Glutamatergic neuron (in vitro differentiated cells): ENCODE measurements at places on chromosomes 12 and 14. TPM values are rescaled to one million over a fixed set of nuclear protein-coding genes. Genes with fewer than 3 reads are reported as not detected.

- no peak overlapping the region for H3K4me3 ChIP-seq
- no peak overlapping the region for H3K27ac ChIP-seq
- no peaks in the 10 kb centered on the region for H3K36me3 ChIP-seq
- no peaks in the 10 kb centered on the region for H3K4me1 ChIP-seq
Observed at GRCh38 chr14:25006961-25007795, 42.8 kb downstream of the STXBP6 start.

- peaks cover 10% of the 10 kb centered on the region for H3K27me3 ChIP-seq
- no peak overlapping the region for H3K4me3 ChIP-seq
- DNase-seq, result no peak
- no peaks in the 10 kb centered on the region for H3K4me1 ChIP-seq
Observed at GRCh38 chr12:113537751-113538087, 66.0 kb upstream of the LHX5 start.

Gene EXOC3L4
- 0.81 TPM for total RNA-seq

DNA sequence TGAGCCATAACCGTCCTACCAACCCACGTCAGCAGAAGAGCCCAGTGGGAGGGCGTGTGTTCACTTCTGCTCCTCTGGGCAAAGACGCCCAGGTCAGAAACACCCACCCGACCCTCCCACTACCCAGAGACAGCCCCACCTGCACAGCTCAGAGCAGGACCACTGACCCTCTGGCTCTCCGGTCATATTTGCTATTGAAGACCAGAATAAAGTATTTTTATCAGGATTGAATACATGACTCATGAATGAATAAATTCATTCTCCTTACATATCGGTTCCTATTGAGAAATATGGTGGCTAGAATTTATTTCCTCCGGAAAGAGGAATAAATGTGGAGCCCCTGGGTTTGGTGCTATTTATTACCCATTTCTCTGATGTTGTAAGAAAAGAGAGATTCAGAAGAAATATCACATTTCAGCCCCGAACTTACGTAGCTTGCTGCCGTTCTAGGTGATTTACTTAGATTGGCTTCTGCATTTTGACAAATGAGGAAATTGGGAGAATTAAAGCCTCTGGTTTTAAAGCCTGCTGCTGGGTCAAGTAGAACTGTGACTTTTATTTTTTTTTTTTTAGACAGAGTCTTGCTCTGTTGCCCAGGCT is 36.4 kb upstream of the P2RX7 start:
- H3K4me1 ChIP-seq, result no peaks in the 10 kb centered on the region
- no peak for DNase-seq
- peaks cover 4% of the 10 kb centered on the region for H3K36me3 ChIP-seq
- no peak overlapping the region for H3K4me3 ChIP-seq
- peaks cover 11% of the 10 kb centered on the region for H3K27me3 ChIP-seq

Gene RNASE7
- not detected for total RNA-seq

Gene ANO4
- total RNA-seq, result 38.0 TPM

- no peak overlapping the region for H3K4me3 ChIP-seq
- H3K27me3 ChIP-seq, result peaks cover 2% of the 10 kb centered on the region
- H3K4me1 ChIP-seq, result no peaks in the 10 kb centered on the region
- no peak overlapping the region for H3K27ac ChIP-seq
- DNase-seq, result no peak
Observed at GRCh38 chr12:113370923-113371682, 12.7 kb downstream of the PLBD2 start.

Gene PRPF40B
- 26.4 TPM for total RNA-seq

Gene COPS7A
- total RNA-seq, result 25.9 TPM

DNA sequence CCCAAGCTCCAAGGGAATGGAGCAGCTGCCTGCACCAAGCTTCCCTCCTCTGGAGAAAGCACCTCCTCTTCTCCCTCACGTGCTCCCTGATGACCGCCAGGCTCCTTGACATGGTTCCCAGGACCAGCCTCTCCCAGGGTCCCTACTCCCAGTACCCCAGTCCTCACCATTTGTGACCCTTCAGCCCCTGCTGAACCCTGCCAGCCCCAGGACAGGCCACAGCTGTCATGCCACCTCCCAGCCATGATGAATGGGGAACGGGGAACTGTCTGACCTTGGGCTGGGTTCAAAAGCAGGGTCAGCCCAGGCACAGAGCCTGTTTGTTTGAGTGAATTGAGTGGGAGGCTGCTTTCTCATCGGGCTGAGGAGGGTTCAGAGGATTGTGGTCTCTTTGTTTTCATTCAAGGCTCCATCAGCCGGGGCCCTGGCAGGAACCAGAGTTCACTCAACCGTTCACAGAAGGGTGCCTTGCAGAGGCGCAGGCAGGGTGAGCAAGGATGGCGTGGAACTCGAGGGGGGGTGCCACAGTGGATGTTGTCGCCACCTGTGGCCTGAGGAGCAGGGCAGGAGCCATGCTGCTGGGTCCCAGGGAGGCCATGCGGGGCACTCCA is 344.5 kb upstream of the SFSWAP start:
- H3K4me3 ChIP-seq, result no peak overlapping the region
- H3K27me3 ChIP-seq, result peaks cover 9% of the 10 kb centered on the region
- no peak overlapping the region for H3K27ac ChIP-seq
- DNase-seq, result no peak
- peaks cover 4% of the 10 kb centered on the region for H3K36me3 ChIP-seq

Gene DICER1
- 113 TPM for total RNA-seq

DNA sequence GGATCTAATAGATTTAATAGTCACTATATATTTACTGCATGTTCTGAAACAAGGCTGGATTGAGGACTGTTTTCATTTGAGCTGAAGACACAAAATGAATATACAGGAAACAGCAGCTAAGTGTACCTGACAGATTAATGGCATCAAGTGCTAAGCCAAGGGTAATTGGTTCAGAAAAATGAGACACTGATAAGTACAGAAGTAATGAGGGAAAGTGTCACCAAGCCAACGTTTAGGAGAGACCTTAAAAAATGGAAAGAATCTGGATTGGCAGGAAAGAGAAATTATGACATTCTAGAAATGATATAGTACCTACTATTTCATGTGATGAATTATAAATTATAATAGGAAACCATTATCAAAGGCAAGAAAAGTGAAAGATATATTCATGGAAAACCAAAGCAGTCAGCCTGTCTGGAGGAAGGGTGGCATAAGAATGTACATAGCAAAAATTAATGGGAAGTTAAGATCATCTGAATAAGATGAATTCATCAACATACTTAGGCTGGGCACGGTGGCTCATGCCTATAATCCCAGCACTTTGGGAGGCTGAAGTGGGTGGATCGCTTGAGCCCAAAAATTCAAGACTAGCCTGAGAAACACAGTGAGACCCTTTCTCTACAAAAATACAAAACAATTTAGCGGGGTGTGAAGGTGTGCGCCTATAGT is 21.0 kb upstream of the DUSP16 start:
- no peak overlapping the region for H3K27ac ChIP-seq
- H3K27me3 ChIP-seq, result no peaks in the 10 kb centered on the region
- no peak overlapping the region for H3K4me3 ChIP-seq
- no peaks in the 10 kb centered on the region for H3K4me1 ChIP-seq
- H3K36me3 ChIP-seq, result no peaks in the 10 kb centered on the region
- no peak for DNase-seq

Gene VWF
- total RNA-seq, result 0.37 TPM

- no peak for DNase-seq
- peaks cover 9% of the 10 kb centered on the region for H3K4me1 ChIP-seq
- H3K4me3 ChIP-seq, result no peak overlapping the region
- peaks cover 3% of the 10 kb centered on the region for H3K27me3 ChIP-seq
Observed at GRCh38 chr14:42715316-42715715, 1108.6 kb downstream of the LRFN5 start.

DNA sequence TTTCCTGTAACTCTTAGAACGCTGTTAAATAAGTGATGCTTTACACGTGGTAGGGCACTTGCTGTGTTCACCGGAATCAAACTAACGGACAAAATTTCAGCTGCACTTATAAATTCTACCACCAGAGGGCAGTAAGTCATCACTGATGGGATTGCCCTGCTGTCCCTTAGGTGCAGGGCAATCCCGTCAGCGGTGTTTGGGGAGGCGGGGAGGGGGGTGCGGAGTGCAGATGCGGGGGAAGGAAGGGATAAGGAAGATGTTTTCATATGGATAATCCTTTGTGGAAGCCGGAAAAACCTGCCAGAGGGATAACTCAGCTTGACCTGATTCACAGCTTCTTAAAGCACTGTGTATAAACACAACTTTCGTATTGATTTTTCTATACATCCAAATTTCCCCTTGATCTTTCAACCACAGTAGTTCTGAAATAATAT is 21.7 kb upstream of the SLC10A1 start:
- peak; percentile 48 for DNase-seq
- H3K4me1 ChIP-seq, result no peaks in the 10 kb centered on the region
- no peaks in the 10 kb centered on the region for H3K27me3 ChIP-seq
- H3K27ac ChIP-seq, result no peak overlapping the region
- H3K4me3 ChIP-seq, result no peak overlapping the region
- no peaks in the 10 kb centered on the region for H3K36me3 ChIP-seq

DNA sequence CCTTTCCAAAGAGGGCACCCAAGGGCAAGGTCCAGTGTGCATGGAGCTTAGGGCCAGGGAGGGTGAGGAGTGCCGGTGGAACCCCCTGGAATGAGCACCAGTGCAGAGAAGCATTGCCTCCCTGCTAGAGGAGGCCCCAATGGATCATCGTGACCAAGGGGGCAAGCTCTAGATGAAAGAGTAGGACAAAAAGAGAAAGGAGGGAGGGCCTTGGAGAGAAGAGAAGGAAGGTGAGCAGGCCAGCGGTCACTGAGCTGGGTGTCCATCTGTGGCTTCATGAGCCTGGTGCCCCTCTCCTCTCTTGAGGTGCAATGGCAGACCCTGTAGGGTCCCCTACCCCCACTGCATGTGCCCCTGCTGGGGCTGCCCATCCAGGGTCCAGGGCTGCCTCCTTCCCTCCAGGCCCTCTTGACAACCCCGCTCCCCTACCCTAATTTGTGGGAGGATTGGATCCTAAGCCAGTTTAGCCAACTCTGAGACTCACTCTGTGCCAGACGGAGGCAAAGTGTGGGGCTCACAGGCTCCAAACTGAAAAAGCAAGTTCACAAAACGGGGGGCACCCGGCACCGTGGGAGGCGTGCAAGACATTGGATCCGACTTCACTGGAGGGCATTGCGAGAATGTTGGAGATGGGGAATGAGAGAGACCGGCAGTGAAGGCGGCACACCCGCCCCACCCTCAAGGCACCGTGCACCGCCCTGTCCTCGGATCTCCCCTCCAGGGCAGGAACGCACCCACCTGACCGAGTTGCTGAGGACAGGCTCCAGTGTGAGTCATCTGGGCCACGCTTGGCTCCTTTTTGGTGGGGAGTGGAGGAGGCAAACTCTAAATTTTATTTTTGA is 207.5 kb downstream of the KIF26A start:
- no peak overlapping the region for H3K4me3 ChIP-seq
- H3K4me1 ChIP-seq, result peaks cover 2% of the 10 kb centered on the region
- no peak for DNase-seq
- H3K36me3 ChIP-seq, result peaks cover 8% of the 10 kb centered on the region
- H3K27ac ChIP-seq, result no peak overlapping the region

Gene SERPINA10
- not detected for total RNA-seq

DNA sequence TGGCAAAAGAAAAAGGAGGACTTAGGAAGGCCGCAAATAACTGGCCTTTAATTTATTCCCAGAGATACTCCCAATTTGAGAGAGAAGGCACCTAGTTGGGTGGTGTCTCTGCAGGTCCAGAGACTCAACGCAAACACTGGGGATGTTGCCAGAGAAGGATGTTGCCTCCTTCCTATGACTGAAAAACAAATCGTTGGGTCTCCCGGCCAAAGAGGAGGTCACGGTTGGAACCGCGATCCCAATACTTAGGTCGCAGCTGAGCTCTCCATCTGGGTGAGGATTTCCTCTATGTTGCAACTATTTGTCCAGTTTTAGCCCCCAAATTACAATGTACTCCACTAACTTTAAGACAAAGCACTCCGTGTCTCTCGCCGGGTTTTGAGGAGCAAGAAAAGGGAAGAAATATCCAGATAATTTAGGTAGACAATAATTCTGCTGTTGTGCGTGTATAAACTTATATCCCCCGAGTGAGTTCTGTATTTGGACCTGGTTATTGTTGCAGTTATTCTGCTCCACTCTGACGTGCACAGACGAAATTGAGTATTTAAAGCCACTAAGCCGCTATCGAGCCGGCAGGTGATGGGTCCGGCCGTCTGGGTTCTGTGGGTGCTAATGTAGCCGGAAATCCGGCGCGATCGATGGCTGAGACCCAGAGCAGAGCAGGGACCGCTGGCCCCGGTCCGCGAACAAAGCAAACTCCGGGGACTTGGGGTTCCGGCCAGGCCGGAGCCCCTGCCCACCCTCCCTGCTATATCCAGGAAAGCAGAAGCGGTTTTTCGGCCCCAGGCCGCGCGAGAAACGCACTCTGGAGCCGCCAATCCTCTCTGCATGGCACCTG is 5.7 kb downstream of the HOXC12 start:
- no peaks in the 10 kb centered on the region for H3K4me1 ChIP-seq
- H3K4me3 ChIP-seq, result no peak overlapping the region
- H3K27ac ChIP-seq, result no peak overlapping the region

Gene KRT2
- not detected for total RNA-seq
